ENCODE measurements at places on chromosomes 2 and 18. TPM values are rescaled to one million over a fixed set of nuclear protein-coding genes. Genes with fewer than 3 reads are reported as not detected.

- H3K27me3 ChIP-seq: no peaks in the 10 kb centered on the region
- DNase-seq: no peak
- H3K36me3 ChIP-seq: no peaks in the 10 kb centered on the region
- H3K4me1 ChIP-seq: no peaks in the 10 kb centered on the region
- H3K27ac ChIP-seq: no peak overlapping the region
Observed at GRCh38 chr2:239387811-239388210, 13.0 kb downstream of the HDAC4 start.

DNA sequence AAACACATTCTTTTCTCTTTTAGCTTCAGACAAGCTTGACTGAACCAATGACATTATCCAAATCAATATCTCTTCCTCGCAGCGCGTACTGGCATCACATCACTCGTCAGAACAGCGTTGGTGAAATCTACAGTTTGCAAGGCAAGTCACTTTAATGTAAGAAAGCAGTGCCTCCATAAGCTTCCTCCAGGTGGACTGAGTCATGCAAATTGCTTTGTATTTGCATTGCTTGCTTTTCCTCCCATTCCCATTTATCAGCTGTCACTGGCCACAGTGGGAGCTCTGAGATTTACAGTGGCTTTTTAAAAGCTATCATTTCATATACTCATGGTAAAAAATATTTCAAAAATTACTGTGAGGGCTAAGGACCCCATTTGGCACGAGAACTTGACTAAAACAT is 189.9 kb downstream of the CD226 start:
- H3K27me3 ChIP-seq: no peaks in the 10 kb centered on the region
- H3K4me1 ChIP-seq: no peaks in the 10 kb centered on the region
- no peak overlapping the region for H3K27ac ChIP-seq
- no peak overlapping the region for H3K4me3 ChIP-seq
- DNase-seq: peak; percentile 22

GRCh38 chr18:3304832-3305231 is 42.9 kb downstream of the MYL12B start:
- H3K4me1 ChIP-seq: peaks cover 8% of the 10 kb centered on the region
- peak; percentile 20 for DNase-seq
- no peaks in the 10 kb centered on the region for H3K36me3 ChIP-seq
- H3K27me3 ChIP-seq: peaks cover 5% of the 10 kb centered on the region
- H3K27ac ChIP-seq: no peak overlapping the region

- no peaks in the 10 kb centered on the region for H3K27me3 ChIP-seq
- H3K4me3 ChIP-seq: no peak overlapping the region
- no peak for DNase-seq
- H3K27ac ChIP-seq: no peak overlapping the region
- no peaks in the 10 kb centered on the region for H3K36me3 ChIP-seq
- H3K4me1 ChIP-seq: no peaks in the 10 kb centered on the region
Observed at GRCh38 chr2:80530442-80531064, 226.0 kb upstream of the LRRTM1 start.

- no peaks in the 10 kb centered on the region for H3K27me3 ChIP-seq
- no peak overlapping the region for H3K27ac ChIP-seq
- no peaks in the 10 kb centered on the region for H3K36me3 ChIP-seq
- H3K4me3 ChIP-seq: no peak overlapping the region
- no peaks in the 10 kb centered on the region for H3K4me1 ChIP-seq
Observed at GRCh38 chr18:36533446-36534153, 236.1 kb downstream of the FHOD3 start.

DNA sequence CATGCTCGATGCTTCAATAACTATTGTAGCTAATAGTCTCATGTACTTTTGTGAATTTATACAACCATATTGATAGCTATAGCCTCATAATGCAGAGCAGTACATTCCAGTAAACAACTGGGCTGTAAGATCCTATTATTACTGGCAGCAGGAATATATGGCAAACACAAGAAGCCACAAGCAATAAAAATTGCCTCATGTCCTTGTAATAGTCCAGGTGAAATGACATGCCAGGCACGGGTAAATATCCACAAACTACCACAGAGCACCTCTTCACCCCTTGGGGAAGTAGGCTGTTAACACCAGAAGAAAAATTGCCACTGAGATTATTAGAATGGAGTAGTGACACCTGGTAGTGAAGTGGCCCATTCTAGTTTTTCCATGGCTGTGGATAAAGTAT is 158.3 kb downstream of the MTX2 start:
- no peak for DNase-seq
- H3K36me3 ChIP-seq: no peaks in the 10 kb centered on the region
- no peak overlapping the region for H3K4me3 ChIP-seq
- H3K27ac ChIP-seq: no peak overlapping the region
- peaks cover 2% of the 10 kb centered on the region for H3K27me3 ChIP-seq

GRCh38 chr2:72891091-72891818 is 4.0 kb downstream of the SPR start:
- no peak overlapping the region for H3K27ac ChIP-seq
- H3K4me3 ChIP-seq: no peak overlapping the region
- DNase-seq: peak; percentile 14

The TMEM37 gene
- total RNA-seq: 2.6 TPM

The M1AP gene
- total RNA-seq: not detected

Measured in fibroblast of lung (primary cell).